ENCODE measurements at places on chromosomes 11 and 22.

DNA sequence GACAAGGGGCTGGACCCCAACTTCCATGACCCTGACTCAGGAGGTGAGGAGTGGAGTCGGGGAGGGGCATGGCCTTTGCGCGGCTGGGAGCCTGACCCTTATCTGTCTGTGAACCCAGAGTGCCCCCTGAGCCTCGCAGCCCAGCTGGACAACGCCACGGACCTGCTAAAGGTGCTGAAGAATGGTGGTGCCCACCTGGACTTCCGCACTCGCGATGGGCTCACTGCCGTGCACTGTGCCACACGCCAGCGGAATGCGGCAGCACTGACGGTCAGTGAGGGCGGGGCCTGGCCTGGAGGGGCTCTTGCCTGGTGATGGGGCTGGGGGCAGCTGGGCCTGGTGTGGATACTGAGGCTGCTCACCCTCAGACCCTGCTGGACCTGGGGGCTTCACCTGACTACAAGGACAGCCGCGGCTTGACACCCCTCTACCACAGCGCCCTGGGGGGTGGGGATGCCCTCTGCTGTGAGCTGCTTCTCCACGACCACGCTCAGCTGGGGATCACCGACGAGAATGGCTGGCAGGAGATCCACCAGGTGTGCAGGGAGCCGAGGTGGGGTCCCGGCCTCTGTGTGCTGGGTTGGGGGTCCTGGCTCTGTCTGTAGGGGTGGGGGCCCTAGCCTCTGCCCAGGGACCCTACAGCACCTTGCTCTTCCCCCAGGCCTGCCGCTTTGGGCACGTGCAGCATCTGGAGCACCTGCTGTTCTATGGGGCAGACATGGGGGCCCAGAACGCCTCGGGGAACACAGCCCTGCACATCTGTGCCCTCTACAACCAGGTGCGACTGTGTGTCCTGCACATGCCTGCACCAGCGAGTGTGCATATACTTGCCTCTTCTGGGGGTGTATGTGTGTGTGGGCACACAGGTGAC lies 6.3 kb downstream of the SHANK3 start:
- DNase-seq = no peak

GRCh38 chr22:49402169-49402568 lies 425.5 kb downstream of the BRD1 start:
- no peak for DNase-seq

- no peak for DNase-seq
These were observed 5.9 kb downstream of the TSPAN32 start for GRCh38 chr11:2307501-2308331.

- no peak for DNase-seq
These were observed 14.2 kb downstream of the LINC01488 start for GRCh38 chr11:69495441-69496201.

GRCh38 chr11:75023446-75024067 lies 34.8 kb downstream of the NEU3 start:
- DNase-seq = no peak

GRCh38 chr11:5722622-5723021 lies 13.6 kb upstream of the OR56B1 start:
- DNase-seq = no peak
